ENCODE measurements at places on chromosomes 5 and 9. TPM values are rescaled to one million over a fixed set of nuclear protein-coding genes. Genes with fewer than 3 reads are reported as not detected.

Gene LPAR1
- polyA plus RNA-seq, result 25.5 TPM

GRCh38 chr9:15248621-15249020 is 58.4 kb downstream of the TTC39B start:
- DNase-seq, result no peak

Gene LHX3
- not detected for polyA plus RNA-seq

Gene OMD
- 3.7 TPM for polyA plus RNA-seq

Gene BARHL1
- not detected for polyA plus RNA-seq

- no peak for DNase-seq
These were observed 661.4 kb upstream of the KLF4 start for GRCh38 chr9:108150736-108151586.

DNA sequence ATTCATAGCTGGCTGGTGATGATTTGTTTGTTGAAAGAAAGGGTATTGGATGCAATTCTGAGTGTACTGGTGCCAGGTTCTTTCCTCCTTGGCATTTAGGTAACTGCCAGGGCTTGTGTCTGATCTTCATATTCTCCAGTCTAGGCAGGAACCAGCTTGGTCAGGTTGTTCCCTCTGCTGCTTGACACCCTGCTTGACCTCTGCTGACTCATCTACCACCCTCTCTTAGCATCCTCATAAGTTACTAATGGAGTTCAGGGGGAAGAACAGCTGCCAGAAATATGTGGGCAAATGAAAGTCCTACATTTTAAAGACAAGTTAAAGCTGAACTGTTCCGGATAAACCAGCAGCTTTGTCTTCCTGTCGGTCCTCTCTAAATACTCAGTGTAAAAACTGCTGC is 116.1 kb upstream of the TNC start:
- DNase-seq, result no peak

- no peak for DNase-seq
These were observed 129.1 kb downstream of the KCNIP1 start for GRCh38 chr5:170632985-170633234.

Gene BSPRY
- 9.3 TPM for polyA plus RNA-seq

GRCh38 chr5:92912283-92912682 is 668.7 kb downstream of the NR2F1-AS1 start:
- no peak for DNase-seq

Data from left renal cortex interstitium (tissue), 4 donors.